ENCODE measurements at places on chromosomes 2 and 18.
A peak's percentile ranks its signal among the peaks of the same experiment; 100 is the strongest.

GRCh38 chr2:205703471-205704126 lies 21.3 kb downstream of the NRP2 start:
- no peak for DNase-seq

DNA sequence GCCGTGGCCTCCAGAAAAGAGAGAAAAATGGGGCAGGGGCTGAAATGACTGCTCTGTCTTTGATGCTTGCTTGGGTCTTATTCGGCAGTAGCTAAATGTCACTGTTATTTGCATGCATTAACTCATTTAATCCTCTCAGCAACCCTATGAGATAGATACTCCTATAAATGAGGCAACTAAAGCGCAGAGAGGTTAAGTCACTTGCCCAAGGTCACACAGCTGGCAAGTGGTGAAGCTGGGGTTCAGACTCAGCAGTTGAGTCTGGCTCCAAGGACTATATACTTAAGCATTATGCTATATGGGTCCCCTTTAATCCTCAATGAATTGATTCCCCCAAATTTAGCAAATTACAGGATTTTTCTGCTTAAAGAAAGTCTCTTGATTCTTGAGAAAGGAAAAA lies 9.2 kb upstream of the SLC66A3 start:
- DNase-seq = no peak

GRCh38 chr2:41736586-41736985 lies 311.2 kb upstream of the PKDCC start:
- no peak for DNase-seq

GRCh38 chr2:222842491-222843174 lies 18.2 kb upstream of the ACSL3 start:
- DNase-seq = no peak

- DNase-seq = no peak
Observed at GRCh38 chr18:48762836-48763718, 187.7 kb downstream of the SMAD7 start.

DNA sequence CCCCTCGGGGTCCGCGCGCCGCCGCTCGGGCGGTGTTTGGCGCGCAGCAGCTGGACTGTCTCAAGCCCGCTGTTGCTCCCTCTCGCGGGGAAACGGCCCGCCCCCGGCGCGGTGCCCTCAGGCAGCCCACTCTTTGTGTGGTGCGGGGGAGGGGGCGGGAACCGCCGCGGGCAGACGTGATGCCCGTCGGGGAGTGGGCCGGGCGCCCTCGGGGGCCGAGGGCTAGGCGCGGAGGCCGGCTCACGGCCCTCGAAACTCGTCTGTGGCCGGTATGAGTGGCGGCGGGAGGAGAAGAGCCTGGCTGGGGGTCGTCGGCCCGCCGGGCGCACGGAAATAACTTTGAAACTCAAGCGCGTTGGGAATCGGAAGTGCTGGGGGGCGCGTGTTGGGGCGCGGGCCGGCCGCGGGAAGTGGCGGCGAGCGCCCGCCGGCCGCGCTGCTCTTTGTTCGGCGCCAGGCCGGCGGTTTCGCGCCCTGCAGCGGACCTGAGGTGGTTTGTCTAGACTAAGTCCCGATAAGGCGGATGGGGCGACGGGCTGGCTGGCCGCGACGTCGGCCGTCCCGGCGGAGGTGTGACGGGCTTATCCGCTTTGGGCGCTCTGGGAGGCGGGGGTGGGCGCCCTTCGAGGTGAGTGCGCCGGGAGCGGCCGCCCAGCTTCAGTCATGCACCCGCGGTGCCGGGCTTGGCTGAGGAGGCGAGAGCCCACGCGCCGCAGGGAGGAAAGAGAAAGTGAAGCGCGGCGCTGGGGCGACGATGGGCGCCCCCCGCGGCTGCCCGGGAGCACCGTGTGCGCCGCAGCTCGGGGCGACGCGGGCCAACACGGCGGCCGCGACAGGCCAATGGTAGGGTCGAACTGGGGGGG lies 679 bp downstream of the PTMA start:
- DNase-seq = peak; percentile 27

GRCh38 chr2:30368258-30368657 lies 78.8 kb upstream of the LCLAT1 start:
- DNase-seq = no peak

Measured in stimulated activated CD4-positive, alpha-beta T cell treated with anti-CD3 and anti-CD28 coated beads, TNF-alpha, amount 100 ng/mL, for 48 hours (primary cell).